Mammary epithelial cell (primary cell): ENCODE measurements at places on chromosomes 7 and 10. TPM values are rescaled to one million over a fixed set of nuclear protein-coding genes. Genes with fewer than 3 reads are reported as not detected.

GRCh38 chr7:111076205-111076604 is 14.7 kb upstream of the LRRN3 start:
- peak; percentile 19 for DNase-seq

DNA sequence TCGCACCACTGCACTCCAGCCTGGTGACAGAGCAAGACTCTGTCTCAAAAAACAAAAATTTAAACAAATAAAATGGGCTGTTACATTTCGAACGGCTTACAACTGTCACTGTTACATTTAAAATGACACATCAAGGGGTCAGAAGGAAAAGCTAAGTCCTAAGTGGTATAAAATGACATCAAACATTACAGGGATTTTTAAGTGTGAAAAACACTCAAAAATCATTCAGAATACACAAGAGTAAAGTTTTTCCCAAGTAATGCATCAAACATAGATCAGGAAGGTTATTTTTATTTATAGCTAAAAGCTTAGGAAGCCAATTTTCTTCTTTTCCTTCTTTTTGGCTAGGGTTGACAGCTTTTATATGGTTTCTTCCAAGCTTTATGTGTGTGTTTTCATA is 39.0 kb downstream of the CCDC3 start:
- no peak for DNase-seq

DNA sequence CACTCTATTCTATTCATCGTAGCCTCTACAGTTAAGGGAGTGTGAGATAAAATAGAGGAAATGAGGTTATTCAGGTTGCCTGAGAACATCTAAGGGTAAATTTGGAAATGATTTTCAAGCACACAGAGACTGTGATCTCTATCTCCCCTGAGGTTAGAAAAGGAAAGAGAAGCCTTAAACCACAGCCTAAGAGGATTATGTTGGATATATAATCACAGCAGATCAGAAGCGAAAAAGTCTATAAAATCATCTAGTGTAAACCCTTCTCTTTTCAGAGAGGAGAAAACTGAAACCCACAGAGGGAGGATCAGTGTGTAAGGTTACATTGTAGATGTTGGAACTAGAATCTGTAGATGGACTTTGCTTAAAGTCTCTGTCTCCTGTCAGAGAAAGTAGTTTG is 90.6 kb upstream of the SEMA3E start:
- DNase-seq, result no peak

GRCh38 chr10:20955355-20955893 is 58.3 kb upstream of the NEBL start:
- DNase-seq, result no peak

CTTNBP2 gene
- total RNA-seq, result 0.16 TPM in 1 of 2 replicates, not detected in the other

CRYGN gene
- total RNA-seq, result not detected in 2 replicates

DNA sequence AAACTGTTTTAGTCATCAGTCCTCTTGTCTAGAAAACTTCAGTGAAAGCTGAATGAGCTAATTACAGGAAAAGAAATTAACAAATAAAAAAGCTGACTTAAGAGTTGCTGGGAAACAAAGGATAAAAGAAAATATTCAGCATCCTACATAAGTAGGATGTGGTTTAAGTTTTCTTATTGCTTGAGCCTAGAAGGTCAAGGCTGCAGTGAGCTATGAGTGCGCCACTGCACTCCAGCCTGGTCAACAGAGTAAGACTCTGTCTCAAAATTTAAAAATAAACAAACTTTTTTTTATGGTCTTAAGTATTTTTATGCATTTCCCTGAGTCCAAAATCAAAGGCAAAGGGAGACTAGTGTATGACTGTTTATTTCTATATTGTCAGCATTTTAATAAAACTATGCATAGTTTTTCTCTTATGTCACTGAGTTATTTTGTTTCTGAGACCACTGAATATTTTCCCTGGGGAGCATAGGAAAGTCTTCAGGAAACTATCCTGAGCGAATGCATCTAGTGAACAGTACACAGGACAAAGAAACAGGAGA is 40.0 kb upstream of the LRRN3 start:
- no peak for DNase-seq

GRCh38 chr7:29860186-29860585 is 53.9 kb downstream of the WIPF3 start:
- no peak for DNase-seq

- DNase-seq, result no peak
Measured at GRCh38 chr10:30055226-30055662, 4.1 kb downstream of the JCAD start.

- no peak for DNase-seq
Measured at GRCh38 chr10:83945982-83946718, 193.2 kb upstream of the GHITM start.

LIPM gene
- not detected for total RNA-seq

- DNase-seq, result no peak
Measured at GRCh38 chr10:74186678-74187077, 35.7 kb downstream of the ADK start.

- no peak for DNase-seq
Measured at GRCh38 chr10:114401195-114401791, 3.0 kb downstream of the AFAP1L2 start.

DNA sequence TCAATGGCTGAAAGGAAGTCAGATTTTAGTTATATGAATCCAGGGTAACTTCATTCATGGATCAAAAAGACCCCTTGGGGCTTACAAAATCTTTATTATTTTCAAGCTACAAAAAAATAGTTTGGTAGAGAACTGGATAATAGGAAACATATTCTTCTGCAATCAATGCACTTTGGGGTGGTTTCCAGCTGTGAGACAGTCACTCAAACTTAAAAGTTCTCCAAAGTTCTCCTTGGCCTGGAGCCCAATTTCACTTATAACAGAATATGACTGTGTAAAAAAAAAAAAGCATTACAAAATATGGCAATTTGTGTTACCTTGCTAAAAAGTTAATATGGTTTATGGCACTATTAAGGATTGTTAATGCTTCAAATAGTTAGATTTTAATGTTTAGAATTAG is 255.5 kb downstream of the AGMO start:
- no peak for DNase-seq

STAG3 gene
- total RNA-seq, result 0.33 TPM

CCDC172 gene
- not detected in 2 replicates for total RNA-seq

- peak; percentile 72 for DNase-seq
Measured at GRCh38 chr10:61975391-61975932, 74.0 kb downstream of the ARID5B start.

CHCHD3 gene
- 51.2 TPM for total RNA-seq

- peak; percentile 53 for DNase-seq
Measured at GRCh38 chr10:7260412-7260900, 150.4 kb downstream of the SFMBT2 start.

DNA sequence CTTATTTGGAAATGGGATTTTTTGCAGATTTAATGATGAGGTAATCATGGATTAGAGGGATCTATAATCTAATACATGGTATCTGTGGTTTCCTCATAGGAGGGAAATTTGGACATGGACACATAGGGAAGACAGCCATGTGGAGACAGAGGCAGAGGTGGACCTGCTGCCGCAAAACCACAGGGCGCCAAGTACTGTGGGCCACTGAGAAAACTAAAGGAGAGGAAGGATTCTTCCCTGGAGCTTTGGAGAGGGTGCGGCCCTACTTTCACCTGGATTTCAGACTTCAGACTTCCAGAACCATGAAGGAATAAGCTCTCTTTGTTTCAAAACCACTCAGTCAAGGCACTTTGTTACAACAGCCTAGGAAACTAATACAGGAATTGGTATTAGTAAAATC is 149.4 kb upstream of the AKR1E2 start:
- DNase-seq, result no peak

CDC14C gene
- not detected in 2 replicates for total RNA-seq

- no peak for DNase-seq
Measured at GRCh38 chr10:33082373-33082895, 124.4 kb upstream of the ITGB1 start.

DNA sequence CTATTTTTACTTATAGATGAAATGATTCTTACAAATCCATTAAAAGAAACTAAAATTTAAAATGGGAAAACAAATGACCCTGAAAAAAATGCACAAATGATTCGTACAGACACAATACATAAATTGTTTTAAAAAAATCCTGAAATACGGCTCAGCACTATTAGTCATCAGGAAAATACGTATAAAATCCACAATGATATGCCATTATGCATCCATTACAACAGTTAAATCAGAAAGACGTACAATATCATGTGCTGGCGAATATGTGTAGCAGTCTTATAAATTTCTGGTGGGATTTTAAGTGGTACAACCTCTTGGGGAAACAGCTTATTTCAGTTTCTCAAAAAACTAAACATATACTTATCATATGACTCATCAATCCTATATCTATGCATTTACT is 600.1 kb upstream of the STEAP1 start:
- DNase-seq, result no peak

- DNase-seq, result peak; percentile 55
Measured at GRCh38 chr7:55104712-55105433, 86.1 kb downstream of the EGFR start.

PPP1R9A gene
- 1.7 TPM for total RNA-seq

GRCh38 chr10:133167693-133168616 is 7.9 kb downstream of the KNDC1 start:
- no peak for DNase-seq

HYAL4 gene
- 2.2 TPM for total RNA-seq

DNA sequence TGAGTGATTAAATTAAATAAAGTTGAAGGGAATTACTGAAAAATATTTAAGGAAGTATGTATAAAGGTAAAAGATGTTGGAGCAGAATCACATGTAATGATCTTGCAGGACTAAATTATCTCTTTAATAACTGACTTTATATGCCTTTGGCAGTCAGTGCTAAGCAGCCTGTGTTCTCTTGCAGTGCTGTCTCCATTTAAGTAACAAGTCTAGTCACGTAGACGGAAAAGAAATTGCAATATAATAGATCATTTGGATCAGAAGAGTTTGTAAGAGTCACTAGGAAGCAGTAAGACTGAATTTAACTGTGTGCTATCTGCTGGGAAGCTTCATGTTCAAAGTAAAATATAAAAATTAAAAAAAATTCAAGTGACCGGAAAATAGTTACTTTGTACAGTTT is 21.4 kb downstream of the BZW2 start:
- no peak for DNase-seq

- DNase-seq, result peak; percentile 77
Measured at GRCh38 chr10:30365278-30365677, 16.2 kb upstream of the MTPAP start.

- DNase-seq, result peak; percentile 82
Measured at GRCh38 chr10:103241262-103242011, 4.2 kb upstream of the RPEL1 start.

- no peak for DNase-seq
Measured at GRCh38 chr10:131080571-131080970, 230.9 kb downstream of the TCERG1L start.

GRCh38 chr7:95904099-95904498 is 131.7 kb downstream of the DYNC1I1 start:
- DNase-seq, result no peak

GRCh38 chr10:131909014-131909808 is 8.4 kb downstream of the PPP2R2D start:
- no peak for DNase-seq

- no peak for DNase-seq
Measured at GRCh38 chr10:78202386-78202785, 168.7 kb downstream of the RPS24 start.

DNA sequence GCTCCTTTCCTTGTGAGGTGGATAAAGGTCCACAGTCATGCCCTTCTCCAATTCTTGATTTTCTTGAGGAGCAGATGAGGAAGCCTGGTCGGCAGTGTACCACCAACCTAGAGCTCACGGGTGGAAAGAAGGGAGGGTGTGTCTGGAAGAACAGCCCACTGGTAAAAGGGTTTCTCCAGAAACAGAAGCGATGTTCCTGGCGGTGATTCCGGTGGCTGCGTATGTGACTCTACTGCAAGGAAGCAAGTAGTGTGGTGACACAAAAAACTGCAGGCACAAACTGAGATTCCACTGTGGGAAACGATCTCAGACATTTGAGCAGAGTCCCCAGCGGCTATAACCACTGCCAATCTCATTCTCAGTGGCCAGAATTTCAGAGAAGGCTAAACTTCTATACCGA is 65.9 kb upstream of the ATP6V0A4 start:
- DNase-seq, result no peak

LIPF gene
- total RNA-seq, result not detected

TMEM273 gene
- not detected in 2 replicates for total RNA-seq

DNA sequence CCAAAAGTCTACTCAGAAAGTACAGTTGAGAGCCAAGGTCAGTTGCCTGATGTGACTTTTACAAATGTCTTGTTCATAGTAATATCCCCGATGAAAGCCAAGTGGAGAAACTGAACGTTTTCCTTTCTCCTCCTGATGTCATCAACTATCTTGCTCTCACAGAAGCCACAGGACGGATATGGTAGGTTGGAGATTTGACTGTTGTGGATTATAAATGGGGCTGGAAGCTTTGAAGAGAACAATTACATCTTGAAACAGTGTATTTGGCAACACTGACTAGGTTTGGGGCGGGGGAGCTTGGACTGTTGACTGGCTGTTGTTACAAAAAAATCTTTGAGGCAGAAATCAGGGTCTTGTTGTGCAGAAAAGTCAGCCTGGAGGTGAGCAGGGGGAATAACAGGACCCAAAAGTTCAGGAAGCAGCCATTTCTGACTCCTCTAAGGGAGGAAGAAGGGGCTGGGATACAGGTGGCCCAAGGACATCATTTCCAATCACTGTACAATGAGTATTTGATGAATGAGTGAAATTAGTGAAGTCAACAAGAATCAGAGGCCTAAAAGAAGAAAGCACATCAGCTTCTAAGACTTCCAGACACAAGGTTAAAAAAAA is 24.3 kb downstream of the PLEKHS1 start:
- DNase-seq, result no peak

- no peak for DNase-seq
Measured at GRCh38 chr10:53646525-53646924, 873.9 kb upstream of the MBL2 start.

DNA sequence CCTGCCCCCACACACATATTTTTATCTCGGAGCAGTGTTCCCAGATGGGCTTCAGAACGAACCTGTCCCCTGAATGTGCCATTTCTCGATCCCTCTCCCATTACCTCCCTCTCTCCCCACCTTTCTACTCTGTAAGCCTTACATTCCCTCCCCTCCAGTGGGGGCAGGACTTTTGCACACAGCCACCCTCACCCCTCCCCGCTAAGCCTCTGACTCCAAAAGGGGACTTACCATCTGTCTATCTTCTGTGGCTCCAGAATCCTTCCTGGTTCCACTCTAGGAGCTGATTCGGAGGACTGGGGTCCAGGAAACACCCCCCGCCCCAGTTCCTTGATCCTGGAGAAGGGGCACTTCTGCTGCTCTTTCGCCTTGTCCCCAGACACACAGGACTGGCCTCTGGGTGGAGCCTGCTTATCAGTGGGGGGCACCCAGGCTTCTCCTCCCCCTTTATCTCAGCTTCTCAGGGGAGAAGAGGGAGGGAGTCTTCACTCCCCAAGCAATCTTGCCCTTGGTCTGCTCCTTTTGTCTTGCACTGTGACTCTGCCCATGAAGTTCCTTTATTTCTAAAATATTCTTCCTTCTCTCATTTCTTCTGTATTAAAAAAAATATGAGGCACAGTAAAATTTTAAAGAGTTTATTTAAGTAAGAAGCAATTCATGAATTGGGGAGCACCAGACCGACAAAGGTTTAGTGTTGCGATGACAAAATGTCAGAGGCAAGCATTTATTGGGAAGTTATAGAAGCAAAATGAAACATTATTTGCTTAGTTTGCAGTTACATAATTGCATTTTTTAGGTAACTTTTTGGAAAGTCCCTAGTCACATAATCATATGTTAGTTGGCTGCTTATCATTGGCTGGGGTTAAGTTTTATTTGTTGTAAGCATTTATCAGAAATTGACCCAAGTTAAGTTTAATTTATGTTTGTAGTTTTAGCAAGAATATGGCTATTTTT is at the start of gene KEL:
KEL (minus strand) TSS at position 391 of the 954 bp plus-strand sequence; CDS start at position 234, 157 bp downstream.
- no peak for DNase-seq
